Amniotic stem cell (primary cell): ENCODE measurements at places on chromosomes 1 and 21.

DNA sequence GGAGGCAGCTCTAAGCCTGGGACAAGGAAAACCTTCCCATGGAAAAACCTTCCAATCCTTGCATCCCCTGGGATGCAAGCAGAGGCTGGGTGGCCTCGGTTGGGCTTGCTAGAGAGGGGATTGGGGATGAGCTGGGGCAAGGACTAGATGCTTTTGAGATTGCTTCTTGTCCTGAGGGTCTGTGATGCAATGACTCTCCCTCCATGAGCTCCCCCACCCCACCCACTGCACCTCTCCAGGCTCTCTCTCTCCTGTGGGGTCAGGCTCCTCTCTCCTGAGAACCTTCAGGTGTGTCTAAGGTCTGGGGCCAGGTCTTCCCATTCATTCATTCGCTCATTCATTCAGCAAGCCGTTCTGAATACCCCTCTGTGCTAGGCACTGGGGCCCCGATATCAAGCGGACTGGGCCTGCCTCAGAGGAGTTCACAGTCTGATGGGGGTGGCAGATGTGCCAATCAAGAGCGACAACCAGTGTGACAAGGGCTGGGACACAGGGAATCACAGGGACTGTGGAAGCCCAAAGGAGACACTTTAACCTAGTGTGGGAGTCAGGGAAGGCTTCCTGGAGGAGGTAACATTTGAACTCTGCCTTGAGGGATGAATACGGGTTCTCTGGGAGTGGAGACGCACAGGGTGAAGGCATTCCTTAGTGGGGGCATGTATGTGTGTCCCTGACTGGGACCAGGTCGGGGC, 6.5 kb downstream of the LDLRAD1 start:
- DNase-seq, result no peak

- no peak for DNase-seq
Observed at GRCh38 chr1:164720440-164721227, 161.7 kb downstream of the PBX1 start.

DNA sequence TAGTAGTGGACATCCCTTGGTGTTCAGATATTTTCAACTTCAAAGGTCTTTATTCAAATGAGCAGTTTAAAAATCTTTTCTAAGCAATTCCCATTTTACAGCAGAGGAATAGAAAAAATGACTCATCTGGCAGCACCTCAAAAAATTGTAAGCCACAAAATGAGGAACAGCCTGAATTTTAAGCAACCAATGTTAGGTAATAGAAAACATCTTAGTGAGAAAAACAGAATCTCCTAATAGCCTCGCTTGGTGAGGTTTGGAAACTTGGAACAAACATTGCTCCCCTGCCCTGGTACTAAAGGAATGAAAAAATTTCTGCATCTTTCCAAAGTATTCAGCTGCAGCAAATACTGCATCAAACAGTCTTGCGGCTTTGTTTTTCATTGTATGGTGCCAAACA, 264.4 kb downstream of the NTNG1 start:
- DNase-seq, result peak; percentile 2

GRCh38 chr1:41738475-41738874, 180.2 kb downstream of the HIVEP3 start:
- no peak for DNase-seq

- no peak for DNase-seq
Observed at GRCh38 chr1:24535021-24535424, 20.9 kb upstream of the NCMAP start.

GRCh38 chr1:175536369-175536768, 207.0 kb downstream of the TNR start:
- no peak for DNase-seq

GRCh38 chr1:151739590-151740355, 18.5 kb downstream of the RIIAD1 start:
- no peak for DNase-seq

DNA sequence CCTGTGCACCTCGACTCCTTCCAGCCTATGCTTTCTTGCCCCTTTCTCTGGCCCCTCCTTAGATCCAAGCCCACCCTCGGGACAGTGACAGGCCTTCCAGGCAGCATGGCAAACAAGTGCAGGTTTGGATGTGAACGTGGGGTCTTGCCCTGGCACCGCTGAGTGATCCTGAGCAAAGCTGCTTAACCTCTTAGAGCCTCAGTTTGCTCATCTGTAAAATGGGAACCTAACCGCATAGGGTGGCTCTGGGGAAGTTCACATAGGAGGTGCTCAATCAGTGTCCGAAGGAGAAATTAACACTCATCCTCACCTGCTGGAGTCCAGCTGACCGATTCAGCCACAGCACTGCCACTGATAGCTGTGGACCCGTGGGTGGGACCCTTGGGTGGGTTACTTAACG, 7.2 kb downstream of the MFAP2 start:
- DNase-seq, result no peak
